ENCODE measurements at places on chromosomes 4 and X.

DNA sequence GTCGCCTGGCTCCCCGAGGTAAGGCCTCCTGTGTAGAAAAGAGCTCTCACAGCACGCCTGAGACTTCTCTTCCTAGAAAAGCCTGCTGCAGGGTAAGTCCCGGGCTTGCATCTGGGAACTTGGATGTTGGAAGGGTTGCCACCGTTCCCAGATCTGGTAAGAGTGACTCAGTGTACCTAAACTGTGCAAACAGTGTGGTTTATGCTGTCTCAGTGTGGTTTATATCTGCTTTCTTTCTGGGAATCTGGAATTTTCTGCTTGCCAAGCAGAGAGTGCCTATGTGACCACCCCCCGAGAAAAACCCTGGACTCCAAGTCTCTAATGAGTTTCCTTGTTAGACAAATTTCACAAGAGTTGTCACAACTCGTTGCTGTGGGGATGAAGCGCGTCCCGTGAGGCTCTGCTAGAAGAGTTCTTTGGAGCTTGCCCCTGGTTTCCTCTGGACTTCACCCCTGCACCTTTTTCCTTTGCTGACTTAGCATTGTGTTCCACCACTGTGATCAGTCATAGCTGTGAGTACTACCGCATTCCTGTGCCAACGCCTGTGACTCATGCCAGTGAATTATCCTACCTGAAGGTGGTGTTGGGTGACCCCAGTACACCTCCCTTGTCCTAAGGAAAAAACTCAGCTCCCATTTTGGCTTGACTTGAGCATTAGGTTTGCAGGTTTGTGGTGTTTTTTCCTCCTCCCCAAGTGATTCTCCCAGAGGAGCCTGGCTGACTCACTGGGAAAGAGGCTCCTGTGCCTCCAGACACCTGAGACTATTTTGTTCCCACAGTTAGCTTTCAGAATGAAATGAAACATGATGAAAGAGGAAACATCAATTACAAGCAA lies 14.5 kb downstream of the SLC2A9 start:
- no peak for DNase-seq

GRCh38 chrX:63350465-63350877 lies 661 bp downstream of the SPIN4 start:
- DNase-seq = no peak

GRCh38 chrX:108353452-108353851 lies 84.8 kb downstream of the COL4A6 start:
- DNase-seq = no peak

DNA sequence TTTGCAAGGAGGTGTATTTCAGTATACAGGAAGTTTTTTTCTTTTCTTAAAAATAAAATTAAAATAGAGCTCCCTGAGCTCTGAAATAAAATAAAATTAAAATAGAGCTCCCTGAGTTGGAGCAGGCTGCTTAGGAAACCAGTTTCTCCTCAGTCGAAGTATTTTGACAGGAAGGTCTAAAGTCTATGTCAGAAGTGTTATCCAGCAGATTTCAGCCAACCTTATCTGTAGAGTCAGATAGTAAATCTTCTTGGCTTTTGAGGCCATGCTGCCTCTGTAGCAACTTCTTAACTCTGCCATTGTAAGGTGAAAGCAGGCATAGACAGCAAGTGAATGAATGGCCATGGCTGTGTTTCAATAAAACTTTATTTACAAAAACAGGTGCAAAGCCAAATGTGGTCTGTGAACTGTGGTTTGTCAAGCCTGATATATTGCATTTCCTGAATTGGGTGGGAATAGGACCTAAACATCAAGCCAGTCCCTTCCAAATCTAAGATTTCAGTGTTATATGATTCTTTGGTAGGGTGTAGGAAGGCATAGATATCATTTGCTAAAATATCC lies 9.5 kb upstream of the KLKB1 start:
- no peak for DNase-seq

GRCh38 chr4:86058621-86059020 lies 301.2 kb downstream of the MAPK10 start:
- no peak for DNase-seq

GRCh38 chrX:21993265-21993664 lies 38.9 kb upstream of the PHEX start:
- no peak for DNase-seq

DNA sequence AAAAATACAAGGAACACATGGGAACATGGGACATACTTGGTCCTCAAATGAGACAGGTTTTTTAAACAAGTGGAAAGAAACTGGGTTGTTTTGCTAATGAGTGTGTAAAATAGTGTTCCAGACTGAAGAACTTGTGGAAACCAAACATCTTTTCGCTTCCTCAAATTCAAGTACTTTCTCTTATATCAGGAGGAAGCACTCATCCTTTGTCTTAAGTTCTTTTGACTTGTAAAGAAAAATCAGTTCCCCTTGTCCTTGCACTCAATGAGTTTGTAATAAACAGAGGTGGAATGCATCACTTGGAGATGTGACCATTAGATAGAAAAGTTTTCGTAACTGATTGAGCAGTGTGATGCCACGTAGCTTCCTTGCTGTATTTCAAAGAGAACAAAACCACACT lies 101.1 kb downstream of the PHOX2B start:
- DNase-seq = no peak

GRCh38 chrX:39813631-39814277 lies 284.0 kb downstream of the BCOR start:
- DNase-seq = no peak
